Stimulated activated CD4-positive, alpha-beta T cell treated with anti-CD3 and anti-CD28 coated beads, Interleukin-2, amount 100 ng/mL, for 48 hours (primary cell): ENCODE measurements at places on chromosomes 7 and 10.

DNA sequence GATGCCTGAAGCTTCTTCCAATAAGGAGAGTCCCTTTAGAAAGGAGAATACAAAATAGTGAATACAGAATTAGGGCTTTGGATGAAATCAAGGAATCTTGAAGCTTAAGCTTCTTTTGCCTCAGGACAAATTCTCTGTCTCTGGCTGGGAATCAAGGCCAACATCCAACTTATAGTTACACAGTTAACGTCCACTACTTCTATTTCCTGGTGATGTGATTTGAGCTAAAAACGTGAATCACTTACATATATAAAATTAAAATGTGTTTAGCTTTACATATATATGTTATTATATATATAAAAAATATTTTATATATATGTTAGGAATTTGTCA, 11.4 kb upstream of the INPP5F start:
- no peak for DNase-seq

- peak; percentile 42 for DNase-seq
Observed at GRCh38 chr7:107742678-107743566, 1.0 kb upstream of the CBLL1 start.

DNA sequence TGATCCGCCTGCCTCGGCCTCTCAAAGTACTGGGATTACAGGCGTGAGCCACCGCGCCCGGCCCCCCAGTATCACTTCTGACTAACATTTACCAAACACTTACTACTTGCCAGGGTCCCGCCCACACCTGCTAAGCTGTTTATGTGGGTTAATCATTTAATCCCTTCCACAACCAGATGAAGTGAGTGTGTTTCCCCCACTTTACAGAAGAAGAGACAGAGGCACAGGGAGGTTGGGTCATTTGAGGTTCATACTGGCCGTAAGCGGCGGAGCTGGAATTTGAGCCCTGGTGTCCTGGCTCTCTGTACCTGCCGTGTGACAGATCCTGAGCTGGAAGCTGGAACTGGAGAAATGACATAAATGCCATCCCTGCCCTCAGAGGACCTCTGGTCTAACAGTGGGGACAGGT, 15.1 kb upstream of the VPS37D start:
- no peak for DNase-seq

- no peak for DNase-seq
Observed at GRCh38 chr10:52443419-52444388, 129.6 kb downstream of the DKK1 start.

DNA sequence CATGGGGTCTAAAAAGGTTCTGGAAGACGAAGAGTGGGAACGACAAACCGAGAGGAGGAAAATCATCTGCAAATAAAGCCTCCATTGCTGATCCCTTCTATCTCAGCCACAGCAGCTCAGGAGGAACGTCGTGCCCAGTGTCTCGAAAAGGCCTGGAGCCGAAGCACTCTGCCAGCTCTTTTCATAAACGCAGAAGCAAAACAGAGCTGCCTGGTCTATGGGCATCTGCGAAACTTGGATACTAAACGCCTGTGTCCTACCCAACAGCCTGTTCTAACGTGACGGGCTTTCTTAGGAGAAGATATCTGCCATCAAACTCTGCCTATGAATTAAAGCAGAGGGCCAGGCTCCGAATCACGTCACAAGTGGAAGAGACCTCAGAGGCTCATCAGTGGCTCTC, 68.7 kb downstream of the GNA12 start:
- DNase-seq = no peak

DNA sequence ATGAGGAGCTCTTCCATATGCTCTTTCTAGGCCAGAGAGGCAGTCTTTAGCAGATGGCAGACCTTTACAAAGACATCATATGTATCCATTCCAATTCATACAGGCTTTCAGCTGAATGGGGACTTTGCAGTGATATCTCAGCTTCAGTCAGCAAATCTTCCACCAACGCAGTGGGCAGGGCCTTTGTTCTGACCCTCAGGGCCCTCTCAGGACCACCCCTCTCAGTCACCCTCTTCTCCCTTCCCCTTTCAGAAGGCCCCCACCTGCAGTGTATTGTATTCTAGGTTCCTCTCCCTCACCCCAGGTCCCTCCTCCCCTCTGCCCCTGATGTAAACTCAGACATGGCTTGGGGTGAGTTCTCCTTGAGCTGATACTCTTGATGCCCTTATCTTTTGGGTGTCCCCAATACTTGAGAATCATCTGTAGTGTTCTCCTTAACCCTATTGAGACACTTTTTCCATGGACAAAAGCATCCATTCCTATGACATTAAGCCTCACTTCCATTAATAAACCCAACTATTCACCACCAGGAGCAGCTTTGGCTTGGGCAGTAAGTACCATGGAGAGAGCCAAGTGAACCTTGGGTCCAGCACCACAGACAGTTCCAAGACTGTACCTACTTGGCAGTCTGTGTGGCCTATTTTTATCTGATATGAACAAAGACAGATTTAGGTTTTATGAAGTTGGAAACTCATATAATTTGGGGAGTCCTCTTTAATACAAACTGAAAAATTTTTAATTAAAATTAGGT, 62.7 kb downstream of the ADCYAP1R1 start:
- no peak for DNase-seq

GRCh38 chr7:7841027-7841426, 122.6 kb upstream of the RPA3 start:
- DNase-seq = no peak

- DNase-seq = no peak
Observed at GRCh38 chr10:71262817-71263216, 50.4 kb downstream of the UNC5B start.

DNA sequence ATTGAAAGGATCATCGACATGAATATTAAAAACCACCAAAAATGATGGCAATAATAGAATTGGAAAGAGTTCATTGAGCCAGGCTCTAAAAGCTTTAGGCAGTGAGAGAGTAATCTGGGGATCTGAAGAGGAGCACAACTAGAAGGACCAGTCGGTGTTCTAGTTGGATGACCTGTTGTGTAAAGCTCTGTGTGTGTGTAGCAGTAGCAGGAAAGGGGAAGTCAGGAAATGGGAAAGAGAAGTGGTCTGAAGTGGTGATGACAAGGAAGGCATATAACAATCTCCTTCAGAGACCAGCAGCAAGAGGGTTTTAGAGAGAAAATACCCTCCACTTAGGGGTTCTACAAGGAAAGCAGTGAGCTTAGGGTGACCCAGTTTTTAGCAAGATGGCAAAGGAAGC, 539.2 kb downstream of the HTR7 start:
- no peak for DNase-seq

DNA sequence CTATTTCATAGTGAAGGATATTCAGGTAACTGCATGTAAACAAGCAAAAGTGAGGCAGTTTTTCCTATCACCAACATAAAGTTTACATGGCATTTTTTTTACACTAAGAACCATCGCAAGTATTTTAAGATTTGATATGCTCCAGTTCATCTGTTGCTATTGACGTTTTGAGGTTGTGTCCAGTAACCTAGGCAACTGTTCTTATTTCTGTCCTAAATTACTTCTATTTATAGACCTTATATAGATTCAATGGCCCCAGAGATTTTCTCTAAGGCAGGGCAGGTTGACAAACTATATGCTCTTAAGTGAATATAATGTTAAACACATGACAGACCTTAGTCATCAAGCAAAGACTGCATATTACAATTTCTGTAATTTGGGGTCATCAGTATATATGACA, 830.2 kb upstream of the LRRTM3 start:
- no peak for DNase-seq

- DNase-seq = no peak
Observed at GRCh38 chr10:19944911-19945663, 128.9 kb downstream of the PLXDC2 start.

- no peak for DNase-seq
Observed at GRCh38 chr10:7373039-7373438, 37.8 kb downstream of the SFMBT2 start.

GRCh38 chr10:120825878-120826769, 25.0 kb upstream of the WDR11 start:
- no peak for DNase-seq

GRCh38 chr7:147774461-147774860, 816.1 kb upstream of the C7orf33 start:
- no peak for DNase-seq

DNA sequence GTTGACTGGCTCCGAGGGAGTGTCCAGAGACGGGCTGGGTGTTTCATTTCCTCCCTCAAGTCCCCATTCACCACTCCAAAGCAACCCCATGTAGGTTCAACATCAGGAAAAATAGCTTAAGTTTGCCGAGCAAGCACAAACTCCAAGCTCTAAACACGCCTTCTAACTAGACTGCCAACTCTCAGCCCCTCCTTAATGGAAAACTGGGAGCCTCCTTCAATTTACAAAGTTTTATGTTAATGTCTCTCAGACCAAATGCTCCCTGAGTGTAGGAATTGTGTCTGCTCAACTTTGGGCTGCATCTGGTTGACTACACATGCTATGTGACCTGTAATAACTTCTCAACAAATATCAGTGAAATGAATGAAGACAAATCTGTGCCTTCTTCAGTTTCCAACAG, 87.5 kb downstream of the FAM204A start:
- no peak for DNase-seq

GRCh38 chr7:37047260-37047659, 323.0 kb upstream of the AOAH start:
- no peak for DNase-seq

DNA sequence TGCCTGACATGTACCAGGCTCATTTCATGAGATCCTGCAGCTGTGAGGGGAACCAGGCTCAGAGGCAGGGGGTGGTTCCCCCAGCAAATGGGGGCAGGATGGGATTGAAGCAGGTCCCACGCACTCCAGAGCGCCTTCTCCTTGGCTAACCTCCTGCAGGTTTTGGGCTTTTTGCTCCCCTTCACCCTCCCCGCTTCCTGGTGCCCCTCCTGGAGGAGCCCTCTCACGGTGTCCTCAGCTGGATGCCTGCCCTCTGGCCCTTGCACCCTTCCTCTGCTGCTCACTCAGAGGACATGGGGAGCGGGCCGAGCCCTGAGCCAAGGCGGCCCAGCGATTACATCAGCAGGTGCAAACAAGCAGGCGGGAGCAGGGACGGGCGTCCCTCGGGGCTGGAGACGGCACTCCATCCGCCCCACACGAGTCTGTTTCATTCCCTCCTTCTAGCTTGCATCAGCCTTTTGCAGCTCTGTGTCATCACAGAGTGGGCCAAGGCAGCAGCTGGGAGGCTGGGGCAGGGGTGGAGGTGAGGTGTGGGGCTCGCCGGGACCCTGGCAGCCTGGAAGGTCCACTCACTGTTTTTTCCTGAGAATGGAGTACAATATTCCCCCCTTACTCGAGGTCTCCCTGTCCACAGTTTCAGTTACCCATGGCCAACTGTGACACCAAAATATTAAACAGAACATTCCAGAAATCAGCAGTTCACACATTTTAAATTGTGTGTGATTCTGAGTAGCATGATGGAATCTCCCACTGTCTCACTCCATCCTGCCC, 52.7 kb upstream of the SLC29A3 start:
- no peak for DNase-seq

- DNase-seq = no peak
Observed at GRCh38 chr7:117672453-117672852, 192.6 kb downstream of the CFTR start.

GRCh38 chr7:158863611-158864506, 7.5 kb downstream of the DYNC2I1 start:
- peak; percentile 26 for DNase-seq

GRCh38 chr10:12081879-12082557, 13.3 kb downstream of the DHTKD1 start:
- no peak for DNase-seq

DNA sequence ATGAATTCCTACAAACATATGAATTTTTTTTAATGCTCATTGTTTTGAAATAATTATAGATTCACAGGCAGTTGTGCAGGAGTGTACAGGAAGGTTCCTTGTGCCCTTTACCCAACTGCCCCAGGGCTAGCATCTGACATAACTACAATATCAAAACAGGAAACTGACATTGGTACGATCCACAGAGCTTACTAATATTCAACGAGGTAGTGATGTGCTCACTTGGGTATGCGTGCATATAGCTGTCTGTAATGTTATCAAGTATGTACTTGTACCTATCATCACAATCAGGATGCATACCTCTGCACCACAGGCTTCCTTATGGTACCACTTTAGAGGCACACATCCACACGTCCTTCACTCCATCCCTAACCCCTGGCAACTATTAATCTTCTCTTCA, 68.3 kb downstream of the BMS1 start:
- DNase-seq = no peak

DNA sequence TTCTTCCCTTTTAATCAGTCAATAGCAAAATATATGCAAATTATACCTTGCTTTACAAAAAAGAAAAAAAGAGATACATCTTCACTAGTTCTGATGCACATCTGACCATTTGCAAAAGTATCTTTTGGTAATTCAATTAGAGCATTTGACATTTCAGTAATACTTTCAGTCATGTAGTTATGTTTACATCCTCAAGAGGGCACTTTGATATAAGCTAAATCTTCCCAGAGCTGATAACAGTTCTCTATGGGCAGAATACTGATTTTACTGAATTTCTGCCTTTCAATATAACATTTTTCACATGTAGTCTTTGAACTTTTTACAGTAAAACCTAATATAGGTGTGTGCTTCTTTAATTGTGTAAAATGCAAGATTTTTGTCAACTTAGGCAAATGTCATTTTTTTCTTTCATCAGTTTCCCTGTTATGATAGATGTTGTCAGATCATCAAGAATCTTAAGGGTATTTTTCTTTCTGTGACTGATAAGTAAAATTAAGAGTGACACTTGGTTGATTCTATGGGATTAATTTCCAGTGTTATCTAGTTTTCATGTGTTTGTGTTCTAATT, 703.5 kb upstream of the SEMA3D start:
- DNase-seq = no peak

DNA sequence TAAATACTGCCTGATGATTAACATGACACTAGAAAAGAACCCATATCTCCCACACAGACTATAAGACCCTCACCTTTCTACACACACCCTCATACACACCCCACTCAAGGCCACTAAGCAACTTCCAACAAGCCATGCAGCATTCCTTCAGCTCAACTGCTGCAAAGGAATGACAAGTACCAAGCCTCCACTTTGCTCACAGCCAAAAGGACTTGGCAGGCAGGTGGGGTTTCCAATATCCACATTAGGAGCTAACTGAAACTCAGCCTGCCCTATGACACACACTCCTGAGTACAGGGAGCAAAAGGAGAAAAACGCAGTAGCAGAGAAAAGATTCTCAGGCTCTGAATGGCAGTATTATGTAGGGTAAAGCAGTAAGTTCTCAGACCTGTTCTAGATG, 13.4 kb downstream of the USP54 start:
- DNase-seq = no peak

DNA sequence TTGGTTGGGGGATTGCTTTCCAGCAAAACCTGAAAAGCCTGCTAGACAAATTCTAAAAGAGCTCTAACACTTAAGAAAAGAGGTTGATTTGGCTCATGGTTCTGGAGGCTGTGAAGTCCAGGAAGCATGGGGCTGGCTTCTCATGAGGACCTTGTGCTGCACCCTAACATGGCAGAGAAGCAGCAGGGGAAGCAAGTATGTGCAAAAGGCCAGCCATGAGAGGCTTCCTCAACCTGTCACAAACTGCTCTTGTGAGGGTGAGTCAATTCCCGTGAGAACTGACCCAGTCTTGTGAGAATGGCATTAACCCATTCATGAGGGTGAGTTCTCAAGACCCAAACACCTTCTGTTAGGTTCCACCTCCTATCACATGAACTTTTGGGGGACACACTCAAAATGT, 54.3 kb upstream of the IGFBP3 start:
- no peak for DNase-seq

- DNase-seq = peak; percentile 71
Observed at GRCh38 chr10:69318867-69319727, 40.8 kb downstream of the HK1 start.
